Amniotic stem cell (primary cell): ENCODE measurements at places on chromosomes 5 and 9.

GRCh38 chr9:112355427-112355897 lies 22.0 kb upstream of the PTBP3 start:
- DNase-seq, result no peak

DNA sequence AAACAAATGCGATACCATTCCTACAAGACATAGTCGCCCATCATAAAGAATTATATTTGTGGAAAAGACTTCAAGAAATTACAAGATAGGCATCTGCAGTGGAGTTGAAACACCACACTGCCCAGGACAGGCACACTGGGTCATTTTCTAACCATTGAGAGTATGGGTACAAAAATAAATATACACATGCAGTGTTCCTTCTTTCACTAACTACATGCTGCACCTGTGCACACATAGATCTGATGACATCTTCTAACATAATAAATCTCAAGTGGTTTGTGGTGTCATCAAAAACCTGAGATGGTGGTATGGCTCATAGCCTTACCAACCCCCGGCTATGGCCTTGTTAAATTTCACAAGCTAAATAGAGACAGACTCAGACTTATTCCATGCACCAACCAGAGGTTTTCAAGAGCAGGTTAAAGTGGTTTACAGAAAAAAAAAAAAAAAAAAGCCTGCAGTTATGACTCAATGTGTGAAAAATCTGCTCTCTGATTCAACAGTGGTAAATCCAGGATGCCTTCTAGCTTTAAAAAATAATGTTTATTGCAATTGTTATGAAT lies 12.4 kb upstream of the NFIB start:
- DNase-seq, result no peak

GRCh38 chr5:5751498-5751897 lies 329.0 kb downstream of the ICE1 start:
- DNase-seq, result no peak

DNA sequence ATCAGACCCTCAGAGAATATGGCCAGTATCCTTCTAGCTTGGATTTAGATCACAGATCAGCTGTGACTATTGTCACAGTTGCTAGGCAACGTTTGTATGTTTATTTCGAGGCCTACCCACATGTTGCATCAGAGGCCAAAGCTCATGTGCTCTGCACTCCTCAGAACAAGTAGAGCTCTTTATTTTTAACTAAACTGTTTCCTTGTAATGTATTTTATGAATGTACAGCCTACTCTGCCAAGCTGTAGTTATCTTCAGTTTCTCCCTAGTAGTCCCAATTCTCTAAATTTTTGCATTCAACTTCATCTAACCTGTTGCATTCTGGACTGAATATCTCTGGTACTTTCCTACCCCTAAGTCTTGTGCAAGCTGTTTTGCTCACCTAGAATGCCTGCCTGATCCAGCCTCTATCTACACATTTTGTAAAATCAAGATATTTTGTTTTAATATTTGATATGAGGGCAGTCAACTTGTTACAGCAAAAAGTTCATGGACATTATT lies 52.8 kb downstream of the CAST start:
- no peak for DNase-seq

- no peak for DNase-seq
Measured at GRCh38 chr9:99486684-99487083, 264.6 kb downstream of the SEC61B start.

- DNase-seq, result no peak
Measured at GRCh38 chr5:14405267-14405666, 176.3 kb upstream of the OTULINL start.
